ENCODE measurements at places on chromosomes 3 and 15. TPM values are rescaled to one million over a fixed set of nuclear protein-coding genes. Genes with fewer than 3 reads are reported as not detected.

- DNase-seq = no peak
Measured at GRCh38 chr3:7657214-7658112, 796.5 kb downstream of the GRM7 start.

- no peak for DNase-seq
Measured at GRCh38 chr3:32568953-32569352, 1.7 kb downstream of the DYNC1LI1 start.

Gene RBM15B
- 38.3 TPM for total RNA-seq

- no peak for DNase-seq
Measured at GRCh38 chr3:17623464-17623863, 119.0 kb downstream of the TBC1D5 start.

DNA sequence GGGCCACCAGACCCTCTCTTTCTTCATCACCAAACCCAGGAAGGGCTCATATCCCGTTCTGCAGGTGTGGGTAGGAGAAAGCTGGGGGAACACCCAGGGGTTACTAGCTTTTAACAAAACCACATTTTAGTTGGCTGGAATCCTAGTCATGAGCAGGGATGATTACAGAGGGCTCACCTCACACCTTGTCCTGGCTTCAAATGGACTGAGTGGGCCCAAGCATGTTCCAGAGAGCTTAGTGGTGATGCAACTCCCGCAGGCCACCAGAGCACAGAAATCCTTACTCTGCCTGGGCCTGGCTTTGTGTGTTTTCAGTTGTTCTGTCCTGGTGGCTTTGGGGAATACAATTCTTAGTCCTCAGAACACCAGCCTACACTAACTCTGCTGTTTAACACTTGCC lies 56.8 kb upstream of the RYK start:
- DNase-seq = no peak

Gene HGD
- not detected for total RNA-seq

- no peak for DNase-seq
Measured at GRCh38 chr3:133963657-133964396, 65.9 kb downstream of the SLCO2A1 start.

GRCh38 chr3:99324636-99325203 lies 313.7 kb upstream of the COL8A1 start:
- no peak for DNase-seq

Gene DNAH12
- total RNA-seq = under 0.01 TPM

DNA sequence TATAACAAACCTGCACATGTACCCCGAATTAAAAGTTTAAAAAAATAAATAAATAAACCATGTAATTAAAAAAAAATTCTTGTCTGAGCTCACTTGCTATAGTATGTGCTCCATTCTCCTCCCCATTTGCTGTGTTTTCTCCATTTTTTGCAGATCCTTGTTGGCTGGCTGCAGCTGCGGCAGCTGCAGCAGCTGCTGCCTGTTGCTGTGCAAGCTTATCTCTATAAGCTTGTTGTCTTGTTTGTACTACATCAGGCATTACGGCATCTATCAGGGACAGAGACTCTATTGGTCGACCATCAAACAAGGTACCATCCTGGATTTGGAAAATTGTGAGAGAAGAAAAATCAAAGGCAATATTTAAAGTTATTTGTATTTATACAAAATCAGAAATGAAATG lies 145.9 kb downstream of the TBL1XR1 start:
- no peak for DNase-seq

Gene C3orf22
- not detected for total RNA-seq

DNA sequence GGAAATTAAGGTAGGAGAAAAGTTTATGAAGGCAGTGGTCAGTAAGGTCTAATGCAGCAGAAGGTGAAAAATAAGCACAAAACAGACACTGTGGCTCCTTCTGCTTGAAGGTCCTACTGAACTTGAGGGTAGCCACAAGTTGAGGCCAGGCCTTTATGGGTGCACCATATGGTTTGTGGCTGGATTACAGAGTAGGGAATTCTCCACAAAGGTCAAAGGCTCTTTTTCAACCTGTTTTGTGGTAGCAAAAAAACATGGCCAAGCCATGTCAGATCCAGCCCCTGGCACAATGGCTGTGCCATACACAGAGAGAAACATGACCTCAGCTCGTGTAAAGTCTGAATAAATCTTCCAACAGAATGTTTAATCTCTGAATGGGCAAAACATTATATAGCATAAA lies 214.0 kb downstream of the SATB1 start:
- no peak for DNase-seq

DNA sequence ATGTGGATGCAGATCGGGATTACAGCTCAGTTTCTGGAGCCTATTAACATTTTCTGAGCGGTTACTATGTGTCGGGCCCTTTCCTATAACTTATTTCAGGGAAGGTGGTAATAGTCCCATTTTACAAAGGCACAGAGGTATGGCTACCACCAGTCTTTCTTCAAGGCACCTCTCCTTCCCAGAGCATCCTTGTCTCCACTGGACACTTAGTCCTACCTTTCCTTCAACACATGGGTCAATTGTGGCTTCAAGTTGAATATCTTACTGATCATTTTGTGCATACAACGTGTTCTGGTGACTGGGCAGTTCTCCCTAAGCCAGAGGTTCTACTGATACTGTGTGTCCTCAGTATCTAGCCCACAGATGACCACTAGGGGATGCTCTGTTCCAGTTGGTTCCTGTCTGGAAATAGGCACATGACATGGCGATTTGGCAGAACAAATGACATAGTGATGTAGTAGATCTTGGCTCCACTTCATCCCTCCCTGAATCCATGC lies 60.7 kb upstream of the CMTM8 start:
- peak; percentile 89 for DNase-seq

DNA sequence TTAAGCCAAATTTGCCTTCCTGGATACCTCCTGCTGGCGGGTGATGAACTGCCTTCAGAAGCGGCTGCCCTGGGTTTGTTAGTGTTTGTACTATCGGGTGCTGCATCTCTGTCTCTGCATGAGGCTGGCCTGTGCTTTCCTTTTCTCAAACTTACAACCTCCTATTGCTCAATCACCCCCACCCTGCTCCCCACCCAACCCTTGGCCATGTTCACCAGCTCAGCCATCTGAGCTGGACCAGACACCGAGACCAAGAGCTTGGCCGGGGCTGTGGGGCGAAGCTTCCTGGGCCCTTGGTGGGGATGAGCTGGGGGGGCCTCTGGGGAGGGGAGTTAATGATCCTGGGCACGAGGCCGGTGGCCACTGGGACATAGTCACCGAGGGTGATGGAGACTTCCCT lies 16.8 kb upstream of the FBLN2 start:
- no peak for DNase-seq

DNA sequence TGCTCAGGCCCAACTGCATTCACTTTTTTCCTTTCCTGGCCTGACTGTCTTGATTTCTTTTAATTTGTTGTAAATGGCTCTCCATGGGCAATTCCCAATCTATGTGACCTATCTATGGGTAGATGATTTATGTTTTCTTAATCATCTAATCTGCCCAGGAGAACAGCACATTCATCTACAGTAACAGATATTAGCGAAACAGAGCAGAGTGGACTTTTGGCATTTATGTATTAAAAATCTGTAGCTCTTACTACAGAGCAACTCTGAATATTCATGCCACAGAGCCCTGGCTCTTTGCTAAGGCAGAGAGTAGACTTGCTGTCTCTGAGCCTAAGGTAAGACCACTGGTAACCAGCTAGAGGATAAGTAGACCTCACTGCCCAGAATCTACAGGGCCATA lies 674.9 kb upstream of the ADAMTS9 start:
- DNase-seq = no peak

Gene GOLGA6B
- total RNA-seq = not detected

DNA sequence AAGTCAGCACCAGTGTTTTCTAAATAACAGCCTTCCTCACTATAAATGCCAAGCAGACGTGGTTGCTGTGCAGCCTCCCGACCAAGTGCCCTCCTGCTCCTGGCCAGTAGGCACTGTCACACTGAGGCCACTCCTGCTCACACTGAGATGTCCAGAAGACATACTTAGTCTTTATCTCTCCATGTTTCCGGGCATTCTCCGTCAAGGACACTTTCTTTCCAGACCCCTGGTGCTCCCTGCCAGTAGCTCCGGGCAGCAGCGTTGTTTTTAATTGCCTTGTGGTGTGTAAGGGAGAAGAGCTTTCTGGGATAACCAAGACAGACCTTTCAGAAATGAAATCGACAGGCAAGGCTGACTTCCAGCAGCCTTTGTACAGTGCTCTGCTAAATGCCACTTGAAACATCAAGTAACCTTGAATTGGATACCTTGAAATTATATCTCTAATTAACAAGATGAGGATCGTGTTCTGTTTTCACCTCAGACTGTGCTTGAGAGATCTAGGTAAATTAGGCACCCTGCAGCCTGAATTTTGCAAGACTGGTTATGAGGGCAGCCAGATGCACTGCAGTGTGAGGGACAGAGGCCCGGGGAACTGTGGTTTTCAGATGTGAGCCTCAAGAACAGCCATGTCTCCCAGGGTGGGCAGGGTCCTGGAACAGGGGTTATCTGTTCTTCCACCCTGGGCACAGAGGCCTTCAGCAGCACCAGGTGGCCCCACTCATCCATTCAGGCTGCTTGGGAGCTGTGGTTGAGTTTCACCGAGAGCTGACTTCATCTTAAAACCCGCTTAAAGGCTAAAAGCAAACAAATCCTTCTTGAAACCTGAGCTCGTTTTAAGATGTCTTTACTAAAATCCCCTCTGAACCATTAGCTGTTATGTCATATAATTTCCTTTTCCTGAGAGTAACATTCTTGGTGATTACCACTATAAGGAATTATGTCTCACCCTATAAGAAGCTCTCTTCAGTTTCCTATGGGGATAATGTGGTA lies 105.5 kb upstream of the IL12A start:
- peak; percentile 60 for DNase-seq

- no peak for DNase-seq
Measured at GRCh38 chr15:100373942-100374341, 32.2 kb upstream of the ADAMTS17 start.

Gene CKMT1A
- not detected for total RNA-seq

Gene PROK2
- total RNA-seq = not detected

Gene SLC12A8
- total RNA-seq = 0.38 TPM

GRCh38 chr15:37016231-37016630 lies 84.1 kb downstream of the MEIS2 start:
- DNase-seq = no peak

Gene TGM4
- total RNA-seq = 0.13 TPM

Gene ACAA1
- total RNA-seq = 45.1 TPM

- no peak for DNase-seq
Measured at GRCh38 chr3:139674571-139675260, 3.1 kb downstream of the NMNAT3 start.

GRCh38 chr15:70093481-70094319 lies 4.0 kb downstream of the TLE3 start:
- peak; percentile 50 for DNase-seq

DNA sequence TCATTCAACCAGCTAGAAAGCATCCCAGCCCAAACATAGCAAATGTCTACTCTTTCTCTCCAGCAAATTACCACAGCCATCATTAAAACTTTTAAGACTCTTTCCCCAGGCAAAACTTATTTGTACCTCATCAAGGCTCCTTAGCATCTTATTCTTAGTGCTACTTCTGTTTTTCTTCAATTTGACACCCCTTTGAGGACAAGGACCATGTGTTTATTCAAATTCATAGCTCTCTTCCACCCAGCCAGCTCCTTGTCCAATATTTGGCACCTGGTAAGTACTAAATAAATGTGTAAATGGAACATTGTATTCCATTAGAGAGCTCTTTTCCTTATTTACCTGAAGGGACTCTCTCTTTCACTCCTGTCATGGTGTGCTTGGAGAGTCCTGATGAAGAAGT lies 89.8 kb downstream of the IMPG2 start:
- DNase-seq = no peak

DNA sequence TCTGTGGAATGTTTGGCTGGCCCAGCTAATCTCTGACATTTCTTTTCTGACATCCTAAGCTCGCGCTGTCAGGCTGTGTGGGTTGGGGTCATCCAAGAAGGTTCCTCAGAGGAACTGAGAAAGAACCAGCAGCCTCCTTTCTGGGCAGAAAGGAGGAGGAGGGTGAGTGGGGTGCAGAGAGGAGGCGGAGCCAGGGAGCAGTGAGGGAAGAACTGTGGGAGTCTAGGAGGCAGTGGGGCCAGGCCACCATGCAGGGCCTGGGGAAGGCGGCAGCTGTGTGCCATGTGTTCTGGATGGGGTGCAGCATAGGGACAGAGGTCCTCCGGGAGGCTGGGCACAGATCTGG lies 5.3 kb downstream of the SEMA7A start:
- DNase-seq = no peak

Measured in dermis microvascular lymphatic vessel endothelial cell (primary cell).